ENCODE measurements at places on chromosomes 6 and 20.
A peak's percentile ranks its signal among the peaks of the same experiment; 100 is the strongest.

- DNase-seq = no peak
These were observed 208.3 kb upstream of the RIMS1 start for GRCh38 chr6:71678091-71678490.

GRCh38 chr20:47233333-47234188 lies 122.9 kb downstream of the ZMYND8 start:
- DNase-seq = peak; percentile 79

- no peak for DNase-seq
These were observed 82.7 kb upstream of the CNR1 start for GRCh38 chr6:88248709-88249321.

GRCh38 chr20:41098703-41099250 lies 38.6 kb upstream of the PLCG1 start:
- peak; percentile 83 for DNase-seq

DNA sequence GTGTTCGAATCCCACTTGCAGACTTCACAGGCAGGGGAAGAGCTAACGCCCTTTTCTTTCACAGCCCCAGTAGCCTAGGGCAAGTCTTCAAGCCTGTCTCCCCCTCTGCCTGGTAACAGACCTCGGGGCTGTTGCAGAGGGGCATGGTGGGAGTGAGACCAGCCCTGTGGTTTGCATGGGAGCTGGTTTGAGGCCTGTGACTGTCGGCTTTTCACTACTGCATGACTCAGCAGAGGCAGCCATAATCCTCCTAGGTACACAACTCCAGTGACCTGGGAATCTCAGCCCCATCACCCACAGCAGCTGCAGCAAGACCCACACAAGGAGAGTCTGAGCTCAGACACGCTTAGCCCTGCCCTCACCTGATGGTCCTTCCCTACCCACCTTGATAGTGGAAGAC lies 55.3 kb upstream of the POPDC3 start:
- no peak for DNase-seq

GRCh38 chr20:1829531-1829930 lies 65.7 kb upstream of the SIRPA start:
- no peak for DNase-seq

- no peak for DNase-seq
These were observed 28.3 kb downstream of the STX7 start for GRCh38 chr6:132484680-132485018.

GRCh38 chr20:2178318-2179232 lies 76.9 kb downstream of the STK35 start:
- no peak for DNase-seq

GRCh38 chr6:147055821-147056392 lies 148.3 kb upstream of the STXBP5 start:
- DNase-seq = no peak

- no peak for DNase-seq
These were observed 10.8 kb downstream of the FAM83D start for GRCh38 chr20:38937000-38937399.

GRCh38 chr20:37389844-37390275 lies 43.9 kb downstream of the SRC start:
- no peak for DNase-seq

DNA sequence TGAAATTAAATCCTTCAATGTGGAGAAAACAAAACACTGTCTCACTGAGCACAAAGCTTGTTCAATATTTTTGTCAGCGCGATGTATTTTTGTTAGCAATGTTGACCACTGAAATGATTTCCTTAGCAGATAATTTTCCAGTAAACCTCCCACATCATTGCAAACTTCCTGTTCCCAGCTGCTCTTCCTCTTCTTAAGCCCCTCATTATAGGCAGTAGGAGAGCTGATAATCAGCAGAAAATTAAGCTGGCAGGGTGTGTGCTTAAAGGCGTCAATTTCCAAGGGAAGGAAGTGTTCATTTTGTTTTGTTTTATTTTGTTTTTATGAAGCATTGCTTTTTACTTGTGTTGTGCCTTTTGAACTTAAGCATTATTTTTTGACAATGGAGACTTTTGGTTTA lies 29.1 kb upstream of the TMEM14A start:
- no peak for DNase-seq

GRCh38 chr6:118722829-118723813 lies 71.7 kb upstream of the CEP85L start:
- peak; percentile 48 for DNase-seq

- DNase-seq = no peak
These were observed 6.8 kb upstream of the KIAA1755 start for GRCh38 chr20:38267296-38267695.

DNA sequence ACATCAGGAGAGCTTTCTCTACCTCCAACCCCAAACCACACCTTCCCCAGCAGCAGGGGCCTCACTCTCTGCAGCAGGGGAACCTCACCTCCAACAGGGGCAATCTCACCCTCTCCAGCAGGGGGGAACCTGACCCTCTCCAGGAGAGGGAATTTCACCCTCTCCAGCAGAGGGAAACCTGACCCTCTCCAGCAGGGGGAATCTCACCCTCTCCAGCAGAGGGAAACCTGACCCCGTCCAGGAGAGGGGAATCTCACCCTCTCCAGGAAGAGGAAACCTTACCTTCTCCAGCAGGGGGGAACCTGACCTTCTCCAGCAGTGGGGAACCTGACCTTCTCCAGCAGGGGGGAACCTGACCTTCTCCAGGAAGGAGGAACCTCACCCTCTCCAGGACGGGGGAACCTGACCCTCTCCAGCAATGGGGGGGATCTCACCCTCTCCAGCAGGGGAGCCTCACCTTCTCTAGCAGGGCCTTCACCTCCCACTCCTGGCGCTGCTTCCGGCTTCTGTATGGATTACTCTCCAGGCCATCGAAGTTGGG lies 3.1 kb downstream of the B3GALT4 start:
- peak; percentile 50 for DNase-seq

- peak; percentile 26 for DNase-seq
These were observed 3.7 kb upstream of the FAXC start for GRCh38 chr6:99353126-99353525.

DNA sequence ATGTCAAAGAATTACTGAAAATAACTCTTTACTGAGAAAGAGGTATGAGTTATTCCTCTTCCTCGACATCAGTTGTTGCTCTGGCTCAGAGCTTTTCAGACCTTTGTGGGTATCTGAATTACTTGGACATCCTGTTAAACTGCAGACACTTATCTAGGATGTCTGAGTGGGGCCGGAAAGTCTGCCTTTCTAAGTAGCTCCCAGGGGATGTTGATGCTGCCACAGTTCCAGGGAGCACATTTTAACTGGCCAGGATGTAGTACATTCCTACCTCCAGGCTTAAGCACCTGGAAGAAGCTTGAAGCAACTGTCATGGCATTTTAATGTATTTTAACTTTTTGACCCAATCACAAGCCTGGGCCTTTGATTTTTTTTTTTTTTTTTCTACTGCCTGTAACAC lies 265.8 kb upstream of the PLCB4 start:
- DNase-seq = no peak

GRCh38 chr6:44052419-44053023 lies 74.7 kb downstream of the MRPL14 start:
- peak; percentile 93 for DNase-seq

DNA sequence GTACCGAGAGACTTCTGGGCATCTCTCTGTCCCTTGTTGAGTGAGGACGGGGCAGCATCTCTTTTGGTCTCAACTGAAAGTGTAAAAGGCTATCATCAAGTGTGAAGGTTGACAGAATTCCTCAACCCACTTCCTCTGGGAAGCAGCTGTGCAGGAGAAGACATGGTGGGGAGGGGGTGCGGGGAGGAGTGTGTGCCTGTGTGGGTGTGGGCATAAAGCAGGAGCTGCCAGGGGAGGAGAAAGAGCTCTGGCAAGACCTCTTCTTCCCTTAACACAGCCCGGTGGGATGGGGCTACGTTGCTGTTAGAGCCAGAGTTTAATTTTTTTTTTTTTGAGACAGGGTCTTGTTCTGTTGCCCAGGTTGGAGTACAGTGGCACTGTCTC lies 31.8 kb downstream of the CPXM1 start:
- DNase-seq = no peak

- DNase-seq = no peak
These were observed 191.4 kb downstream of the NKAIN2 start for GRCh38 chr6:123994891-123995635.

DNA sequence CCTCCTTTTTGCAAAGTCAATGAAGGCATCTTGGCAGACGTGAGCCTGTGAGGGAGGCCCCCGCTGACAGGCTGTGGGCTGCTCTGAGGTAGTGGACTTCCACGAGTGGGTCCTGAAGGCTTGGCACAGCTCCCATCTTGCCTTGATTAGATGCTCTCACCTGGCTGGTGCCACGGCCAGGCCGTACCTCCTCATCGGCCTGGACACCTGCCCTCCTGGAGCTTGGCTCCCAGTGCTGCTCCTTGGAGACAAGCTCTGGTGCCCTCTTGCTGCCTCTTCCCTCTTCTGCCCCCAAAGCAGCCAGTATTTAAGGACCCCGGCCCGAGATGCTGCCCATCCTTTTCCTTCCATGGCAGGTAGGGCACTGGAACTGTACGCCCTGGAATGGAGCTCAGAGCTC lies 93.5 kb downstream of the ERMARD start:
- DNase-seq = no peak

- DNase-seq = no peak
These were observed 931.1 kb downstream of the C6orf118 start for GRCh38 chr6:164378330-164378729.

- no peak for DNase-seq
These were observed 9.3 kb downstream of the SLC17A9 start for GRCh38 chr20:62961799-62962198.

GRCh38 chr6:135578976-135579375 lies 81.4 kb upstream of the AHI1 start:
- DNase-seq = no peak

GRCh38 chr6:139628270-139628669 lies 253.8 kb upstream of the CITED2 start:
- DNase-seq = no peak

DNA sequence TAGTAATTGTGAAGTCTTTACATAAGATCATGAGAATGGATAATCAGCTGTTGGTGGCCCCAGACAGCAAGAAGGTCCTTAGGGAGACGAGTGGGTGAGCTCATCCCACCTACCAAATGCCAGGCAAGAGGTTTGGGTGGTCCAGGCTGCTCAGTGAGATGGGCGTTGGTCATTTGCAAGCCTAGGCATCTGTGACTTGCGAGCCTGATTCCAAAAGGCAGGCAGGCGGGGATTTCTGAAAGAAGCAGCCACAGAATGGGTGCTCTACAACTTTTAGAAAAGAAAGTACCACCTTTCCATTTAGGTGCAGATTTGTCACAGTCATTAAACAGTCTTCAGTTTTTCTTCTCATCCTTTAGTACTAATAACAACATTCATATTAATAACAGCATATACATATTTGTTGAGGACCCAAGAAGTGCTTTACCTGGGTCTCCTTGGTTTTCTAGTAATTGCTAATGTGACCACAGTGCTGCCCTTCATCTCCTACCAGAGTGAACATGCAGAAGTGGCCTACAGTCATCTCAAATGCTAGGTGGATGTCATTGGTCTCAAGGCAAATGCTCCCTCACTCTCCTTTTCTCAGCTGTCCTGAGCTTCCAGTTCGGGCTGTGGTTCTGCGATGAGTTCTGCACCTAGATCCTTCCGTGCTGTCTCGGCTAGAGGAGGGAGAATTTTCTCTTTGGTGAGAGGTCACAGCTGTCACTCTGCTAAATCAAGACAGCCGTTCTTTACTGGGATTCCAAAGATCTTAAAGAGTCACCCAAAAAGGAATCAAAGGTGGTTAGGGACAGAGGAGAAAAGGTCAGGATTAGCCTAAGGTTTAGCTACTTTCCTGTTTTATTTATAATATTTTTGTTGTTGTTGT lies 2.7 kb downstream of the WRNIP1 start:
- DNase-seq = no peak

DNA sequence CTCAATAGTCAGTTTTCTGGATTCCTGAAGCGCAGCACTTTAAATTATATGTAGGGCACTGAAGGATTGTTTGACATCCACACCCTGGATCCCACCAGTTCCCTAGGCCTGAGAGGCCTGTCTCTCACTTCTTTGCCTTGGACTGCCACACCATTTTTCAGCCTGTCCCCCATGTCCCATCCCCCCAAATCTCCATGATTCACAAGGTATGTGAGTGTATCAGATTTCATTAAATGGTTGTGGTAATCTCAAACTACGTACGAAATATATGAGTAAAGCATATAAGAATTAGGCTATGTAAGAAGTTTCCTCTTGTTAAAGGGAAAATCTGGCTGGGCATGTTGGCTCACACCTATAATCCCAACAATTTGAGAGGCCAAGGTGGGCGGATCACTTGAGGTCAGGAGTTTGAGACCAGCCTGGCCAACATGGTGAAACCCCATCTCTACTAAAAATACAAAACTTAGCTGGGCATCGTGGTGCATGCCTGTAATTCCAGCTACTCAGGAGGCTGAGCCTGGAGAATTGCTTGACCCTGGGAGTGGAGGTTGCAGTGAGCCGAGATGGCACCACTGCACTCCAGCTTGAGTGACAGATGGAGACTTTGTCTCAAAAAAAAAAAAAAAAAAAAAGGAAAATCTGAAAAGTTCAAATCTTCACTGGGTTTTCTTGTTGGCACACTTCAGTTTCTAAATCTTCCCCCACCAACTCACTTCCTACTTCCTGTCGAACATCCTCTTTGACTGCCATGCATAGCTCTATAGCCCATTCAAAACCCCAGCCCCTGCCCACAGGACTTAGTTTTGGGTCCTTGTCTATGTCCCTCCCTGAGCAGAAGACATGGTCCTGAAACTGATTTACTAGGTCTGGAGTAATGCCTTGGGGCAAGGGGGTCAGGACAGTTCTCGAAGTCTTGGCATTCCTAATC lies 97.3 kb upstream of the SHLD1 start:
- peak; percentile 85 for DNase-seq

GRCh38 chr6:16162003-16162402 lies 33.1 kb downstream of the MYLIP start:
- no peak for DNase-seq

GRCh38 chr6:148242180-148242579 lies 100.5 kb upstream of the SASH1 start:
- DNase-seq = peak; percentile 78

- no peak for DNase-seq
These were observed 19.7 kb downstream of the STX11 start for GRCh38 chr6:144170044-144170443.

- no peak for DNase-seq
These were observed 73.8 kb downstream of the TSHZ2 start for GRCh38 chr20:53045941-53046340.

- DNase-seq = no peak
These were observed 110.2 kb downstream of the AGPAT4 start for GRCh38 chr6:161163466-161164181.

- DNase-seq = no peak
These were observed 124.3 kb upstream of the SOX4 start for GRCh38 chr6:21469213-21469612.

DNA sequence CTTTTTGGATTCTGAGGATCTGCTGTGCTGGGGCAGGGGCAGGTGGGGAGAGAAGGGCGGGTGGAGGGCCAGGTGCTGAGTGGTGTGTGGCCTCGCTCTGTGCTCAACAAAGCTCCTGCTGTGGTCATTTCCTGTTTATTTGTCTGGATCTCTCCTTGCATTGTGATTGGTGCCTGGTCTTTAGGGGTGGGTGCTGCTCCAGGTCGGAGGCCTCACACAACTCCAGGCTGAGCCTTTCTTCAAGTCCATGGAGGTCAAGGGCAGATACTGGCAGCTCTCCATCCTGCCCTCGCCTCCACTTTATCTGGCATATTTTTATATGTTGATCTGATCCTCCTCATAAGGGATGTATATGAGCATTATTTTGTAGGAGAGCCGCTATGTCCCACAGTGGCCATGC lies 36.2 kb downstream of the HLA-F start:
- no peak for DNase-seq

- no peak for DNase-seq
These were observed 23.0 kb downstream of the APCDD1L start for GRCh38 chr20:58492074-58492718.

GRCh38 chr6:139240161-139241010 lies 51.4 kb downstream of the TXLNB start:
- peak; percentile 88 for DNase-seq

GRCh38 chr20:40603057-40603651 lies 85.9 kb downstream of the MAFB start:
- no peak for DNase-seq

Measured in EH (cell line).